HCEC 1CT (cell line): ENCODE measurements at places on chromosomes 11 and 22.
A peak's percentile ranks its signal among the peaks of the same experiment; 100 is the strongest.

GRCh38 chr11:37968148-37968547, 1370.1 kb upstream of the RAG2 start:
- no peak for DNase-seq

GRCh38 chr11:126134461-126135155, 71.9 kb upstream of the CDON start:
- no peak for DNase-seq

GRCh38 chr11:72642043-72642883, 32.0 kb downstream of the PDE2A start:
- DNase-seq: peak; percentile 18

GRCh38 chr11:5279471-5280090, 9.8 kb upstream of the HBE1 start:
- no peak for DNase-seq
